ENCODE measurements at places on chromosomes 12 and 14. TPM values are rescaled to one million over a fixed set of nuclear protein-coding genes. Genes with fewer than 3 reads are reported as not detected.

- no peak for DNase-seq
These were observed 858 bp downstream of the RILPL2 start for GRCh38 chr12:123435636-123436016.

DNA sequence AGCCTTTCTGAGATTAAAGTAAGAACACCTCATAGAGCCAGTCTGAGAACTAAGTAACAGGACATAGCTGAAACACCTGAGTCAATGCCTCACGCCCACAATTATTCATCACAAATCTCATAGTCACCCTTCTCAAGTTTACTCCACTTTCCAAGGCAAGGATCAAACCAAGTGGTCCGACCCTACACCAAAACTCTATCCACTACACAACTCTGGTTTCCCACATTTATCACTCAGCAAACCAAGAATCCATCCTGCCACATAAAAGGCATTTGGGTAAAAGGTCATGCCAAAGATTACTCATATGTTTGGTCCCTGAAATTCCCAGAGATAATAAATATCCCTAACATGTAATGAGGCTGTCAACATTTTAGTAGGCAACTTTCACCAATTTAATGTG, 144.1 kb downstream of the RPAP3 start:
- DNase-seq: no peak

- no peak for DNase-seq
These were observed 21.0 kb upstream of the P2RX7 start for GRCh38 chr12:121111684-121112083.

DNA sequence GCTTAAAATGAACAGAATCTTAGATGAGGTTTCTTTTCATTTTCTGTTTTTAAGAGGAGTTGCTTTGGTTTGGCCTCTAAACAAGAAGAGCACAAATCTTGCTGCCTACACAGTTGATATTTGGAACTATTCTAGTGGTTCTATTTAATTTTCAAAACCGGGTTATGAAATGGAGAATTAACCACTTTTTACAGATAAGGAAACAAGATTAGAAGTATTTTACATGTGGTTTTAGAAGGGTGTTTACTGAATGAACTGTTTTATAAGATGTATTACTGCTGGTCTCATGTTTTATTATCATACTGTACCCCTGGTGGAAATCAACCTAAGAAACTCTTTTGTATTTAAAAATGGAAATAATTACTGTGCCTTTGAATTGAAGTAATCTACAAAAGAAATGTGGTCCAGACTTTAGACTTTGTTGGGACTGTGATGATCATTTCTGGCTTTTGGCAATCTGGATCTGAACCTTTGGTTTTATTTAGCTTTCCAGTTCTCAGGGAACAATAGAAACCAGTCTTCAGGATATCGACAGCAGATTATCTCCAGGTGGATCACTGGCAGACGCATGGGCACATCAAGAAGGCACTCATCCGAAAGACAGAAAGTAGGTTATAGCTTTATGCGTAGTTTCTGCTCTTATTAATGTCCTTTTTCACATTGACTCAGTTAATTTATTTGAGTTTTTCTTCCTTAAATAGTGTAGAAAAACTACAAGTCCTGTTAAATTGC, 43.2 kb downstream of the TBK1 start:
- no peak for DNase-seq

- no peak for DNase-seq
These were observed 188.2 kb upstream of the DDHD1 start for GRCh38 chr14:53341324-53341723.

- no peak for DNase-seq
These were observed 120.7 kb downstream of the ADGRD1 start for GRCh38 chr12:131074221-131075083.

The VWF gene
- total RNA-seq: 82.5 TPM

The ZBTB42 gene
- total RNA-seq: 6.5 TPM

The KLRG1 gene
- total RNA-seq: 3.0 TPM

The SMCO2 gene
- total RNA-seq: not detected

Data from mucosa of descending colon (tissue), 3 donors.